ENCODE measurements at places on chromosomes 6 and 20.

GRCh38 chr6:16731478-16732051 is 29.7 kb downstream of the ATXN1 start:
- no peak for DNase-seq

GRCh38 chr6:816510-817084 is 123.7 kb upstream of the EXOC2 start:
- DNase-seq = no peak

DNA sequence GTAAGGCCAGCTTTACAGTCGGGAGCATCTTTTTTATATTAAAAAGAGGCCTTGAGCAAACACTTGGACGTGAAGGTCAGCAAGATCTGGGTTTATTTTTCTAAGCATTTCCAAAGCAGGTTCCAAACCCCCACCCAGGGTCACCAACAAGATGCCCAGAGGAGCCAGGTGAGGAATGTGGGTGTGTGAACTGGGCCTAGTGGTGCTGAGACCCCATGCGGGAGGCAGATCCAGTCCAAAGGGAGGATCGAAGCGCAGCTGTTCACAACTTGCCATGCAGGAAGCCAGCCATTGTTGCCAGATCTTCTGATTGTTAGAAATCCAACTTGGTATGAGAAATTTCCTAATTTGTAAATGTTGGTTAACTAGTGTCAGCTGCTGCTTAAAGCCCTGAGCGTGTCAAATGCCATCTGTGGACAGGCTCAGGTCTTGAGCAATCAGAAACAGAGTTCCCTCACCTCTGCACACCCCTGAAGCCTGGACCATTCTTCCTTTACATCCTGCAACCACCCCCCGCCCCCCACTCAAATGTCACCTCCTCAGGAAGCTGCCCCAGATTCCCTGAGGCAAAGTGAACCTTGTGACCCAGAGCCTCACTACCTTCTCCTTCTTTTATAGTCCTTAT is 46.5 kb downstream of the NFATC2 start:
- DNase-seq = no peak

- DNase-seq = no peak
Observed at GRCh38 chr20:17871181-17871580, 97.4 kb downstream of the SNX5 start.

DNA sequence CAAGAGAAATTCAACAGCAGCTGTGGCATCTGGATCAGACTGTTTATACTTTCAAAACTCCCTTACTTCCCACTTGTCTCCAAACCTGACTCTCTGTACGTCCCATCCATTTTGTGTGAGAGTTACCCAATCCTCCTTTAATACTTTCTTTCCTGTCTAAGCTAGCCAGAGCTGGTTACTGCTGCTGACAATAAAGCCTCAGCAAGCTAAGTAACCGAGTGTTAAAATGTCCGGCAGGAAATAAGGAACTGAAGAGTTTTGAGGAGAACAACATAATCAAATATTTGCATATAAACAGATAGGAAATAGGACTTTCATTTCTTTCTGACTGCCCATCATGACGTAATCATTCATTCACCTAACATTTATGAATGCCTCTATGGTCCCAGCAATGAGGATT is 11.6 kb downstream of the TMEM30A start:
- DNase-seq = no peak

DNA sequence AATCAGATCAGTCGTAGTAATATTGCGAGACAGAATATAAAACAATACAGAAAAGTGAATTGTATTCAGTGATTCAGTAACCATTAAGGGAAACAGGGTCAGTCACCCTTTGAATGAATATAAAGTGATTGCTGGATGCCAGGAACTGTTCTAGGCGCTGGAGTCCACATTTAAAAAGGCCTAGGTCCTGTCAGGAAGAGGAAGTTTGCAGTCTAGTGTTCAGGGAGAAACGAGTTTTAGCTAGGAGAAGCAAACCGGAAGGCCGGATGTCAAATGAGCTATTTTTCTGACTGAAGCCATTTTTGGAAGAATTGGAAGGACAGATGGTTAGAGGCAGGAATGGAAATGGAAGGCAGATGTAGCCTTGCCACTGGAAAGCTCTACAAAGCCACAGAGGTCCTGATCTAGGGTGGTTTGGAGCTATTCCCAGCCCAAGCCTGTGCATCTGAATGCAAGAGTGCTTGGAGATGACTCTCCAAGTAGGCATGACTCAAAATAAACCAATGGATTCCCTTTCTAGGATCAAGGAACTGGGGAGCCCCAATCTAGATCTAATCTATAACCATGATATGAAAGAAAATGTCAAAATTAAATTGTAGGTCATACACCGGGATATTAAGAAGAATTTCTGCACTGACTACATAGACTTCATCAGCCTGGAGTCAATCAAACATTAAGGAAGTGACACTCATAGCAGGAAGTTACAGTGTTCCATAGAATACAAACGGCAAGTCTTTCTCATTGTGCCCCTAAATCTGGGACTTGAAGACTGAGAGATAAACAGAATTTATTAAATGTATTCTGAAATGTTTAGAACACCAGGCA is 36.8 kb upstream of the CDKAL1 start:
- no peak for DNase-seq

DNA sequence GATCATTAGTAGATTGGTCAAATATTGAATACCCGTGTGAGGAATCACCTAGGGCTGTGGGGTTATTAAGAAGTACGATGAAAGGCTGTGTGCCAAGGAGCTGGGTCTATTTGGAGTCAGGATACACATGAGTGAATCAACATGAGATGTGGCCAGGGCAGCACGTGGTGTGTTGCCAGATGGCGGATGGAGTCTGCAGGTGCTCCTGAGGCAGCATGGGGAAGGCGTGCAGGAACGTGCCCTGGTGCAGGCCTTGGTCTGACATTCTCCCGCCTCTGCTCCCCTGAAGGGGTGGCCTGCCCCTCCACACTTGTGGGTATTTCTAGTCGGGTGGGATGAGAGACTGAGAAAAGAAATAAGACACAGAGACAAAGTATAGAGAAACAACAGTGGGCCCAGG is 39.0 kb upstream of the SLC22A1 start:
- peak; percentile 1 for DNase-seq

DNA sequence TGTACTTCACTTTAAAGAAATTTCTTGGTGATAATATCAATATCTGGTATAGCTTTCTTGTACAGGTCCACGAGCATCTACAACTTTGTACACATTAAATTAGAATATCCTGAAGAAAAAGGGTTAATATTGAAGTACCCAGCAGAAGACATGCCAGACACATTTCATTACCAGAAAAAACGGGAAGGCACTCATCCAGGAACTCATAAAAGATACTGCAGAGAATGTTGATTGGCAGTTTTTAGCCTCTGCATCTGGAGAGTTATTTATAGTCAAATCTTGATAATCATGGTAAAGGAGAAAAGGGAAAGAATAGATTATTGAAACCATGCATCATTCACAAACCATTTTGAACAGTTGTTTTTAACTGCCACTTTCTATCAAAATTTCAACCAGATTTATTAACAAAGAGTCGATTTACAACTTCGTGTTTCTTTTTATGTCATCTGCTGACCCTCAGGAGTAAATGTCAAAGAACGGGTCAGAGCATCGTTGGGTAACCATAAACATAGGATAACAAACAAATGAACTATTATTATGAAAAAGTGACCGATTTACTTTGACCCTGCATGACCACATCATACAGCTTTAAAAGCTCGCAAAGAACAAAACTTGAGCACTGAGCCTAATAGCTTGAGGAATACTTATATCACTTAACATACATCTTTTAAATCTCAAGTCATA is 229.2 kb upstream of the SGK1 start:
- no peak for DNase-seq

- no peak for DNase-seq
Observed at GRCh38 chr6:70133246-70133645, 169.6 kb downstream of the COL9A1 start.

All from brain (organoid and tissue), 16 donors.